CD4-positive, CD25-positive, alpha-beta regulatory T cell (primary cell): ENCODE measurements at places on chromosomes 2 and 18. TPM values are rescaled to one million over a fixed set of nuclear protein-coding genes. Genes with fewer than 3 reads are reported as not detected.

DNA sequence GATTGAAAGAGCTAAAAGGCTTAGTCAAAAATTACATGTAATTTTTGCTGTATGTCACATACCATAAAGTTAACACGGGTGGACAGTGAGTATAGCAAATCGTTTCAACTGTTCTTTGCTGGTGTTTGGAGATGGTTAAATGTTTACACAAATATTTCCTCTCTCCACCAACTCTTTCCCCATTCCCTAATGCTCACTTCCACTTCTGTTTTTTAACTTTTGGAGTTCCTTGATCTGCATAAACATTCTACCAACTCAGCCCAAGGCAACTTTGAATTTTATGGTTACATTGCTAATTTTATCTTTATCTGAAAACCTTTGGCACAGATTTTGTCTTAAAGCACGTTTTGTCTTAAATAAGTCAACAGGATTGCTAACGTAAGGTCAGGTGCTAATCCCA is 1.9 kb upstream of the SPOPL start:
- DNase-seq: no peak
- H3K4me1 ChIP-seq: peaks cover 29% of the 10 kb centered on the region
- H3K27me3 ChIP-seq: no peaks in the 10 kb centered on the region
- no peak overlapping the region for H3K4me3 ChIP-seq
- no peak overlapping the region for H3K27ac ChIP-seq

DNA sequence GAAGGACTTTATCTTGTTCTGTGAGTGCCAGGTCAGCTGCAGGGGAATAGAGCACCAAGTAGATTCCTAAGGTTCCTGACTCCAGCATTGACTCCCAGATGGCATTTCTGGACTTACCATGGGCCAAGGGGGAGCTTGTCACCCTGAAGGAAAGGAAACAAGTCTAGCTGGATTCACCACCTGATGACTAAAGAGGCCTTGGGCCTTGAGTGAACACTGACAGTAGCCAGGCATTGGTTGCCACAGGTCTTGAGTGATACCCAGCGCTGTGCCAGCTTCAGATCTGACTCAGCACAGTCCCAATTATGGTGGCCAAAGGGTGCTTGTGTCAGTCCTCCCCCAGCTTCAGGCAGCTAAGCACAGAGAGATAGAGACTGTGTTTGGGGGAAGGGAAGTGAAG is 40.1 kb upstream of the CAPN13 start:
- H3K27me3 ChIP-seq: peaks cover 6% of the 10 kb centered on the region
- no peak overlapping the region for H3K4me3 ChIP-seq
- no peaks in the 10 kb centered on the region for H3K36me3 ChIP-seq
- DNase-seq: no peak

- no peak for DNase-seq
- H3K36me3 ChIP-seq: no peaks in the 10 kb centered on the region
- no peak overlapping the region for H3K27ac ChIP-seq
- no peaks in the 10 kb centered on the region for H3K27me3 ChIP-seq
- H3K4me1 ChIP-seq: no peaks in the 10 kb centered on the region
Measured at GRCh38 chr18:45562567-45563479, 52.5 kb upstream of the SLC14A2 start.

DNA sequence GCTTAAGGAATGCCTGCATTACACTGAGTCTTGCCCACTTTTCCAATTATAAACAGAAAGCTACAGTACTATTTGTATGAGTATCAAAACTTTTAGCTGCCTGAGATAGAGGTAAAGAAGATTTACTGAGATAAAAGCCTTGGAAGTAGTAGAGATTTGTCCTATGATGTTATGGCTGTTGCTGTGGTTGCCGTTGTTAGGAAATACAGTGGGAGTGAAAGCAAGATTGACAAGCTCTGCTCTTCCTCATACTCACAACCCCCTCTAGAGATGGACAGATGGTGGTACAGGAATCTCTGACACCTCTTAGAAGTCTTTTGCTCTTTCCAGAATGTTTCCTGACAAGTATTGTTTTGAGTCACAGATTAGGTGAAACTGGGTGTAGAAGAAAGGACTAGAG is 242.5 kb downstream of the RPIA start:
- DNase-seq: no peak
- H3K4me1 ChIP-seq: no peaks in the 10 kb centered on the region
- H3K4me3 ChIP-seq: no peak overlapping the region
- H3K36me3 ChIP-seq: no peaks in the 10 kb centered on the region
- H3K27ac ChIP-seq: no peak overlapping the region

DNA sequence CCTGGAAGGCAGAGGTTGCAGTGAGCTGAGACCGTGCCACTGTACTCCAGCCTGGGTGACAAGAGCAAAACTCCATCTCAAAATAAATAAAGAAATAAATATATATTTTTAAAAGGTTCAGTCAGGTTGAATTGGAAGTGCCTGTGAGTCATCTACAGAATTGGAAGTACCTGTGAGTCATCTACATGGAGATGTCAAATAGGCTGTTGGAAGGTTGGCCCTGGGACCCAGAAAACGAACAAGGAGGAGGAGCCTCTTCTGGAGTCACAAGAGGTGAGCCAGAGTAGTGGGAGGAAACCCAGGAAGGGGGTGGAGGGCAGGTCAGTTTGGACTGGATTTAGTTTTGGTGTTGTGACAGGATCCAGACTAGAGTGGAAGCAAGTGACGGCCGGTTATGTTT is 15.2 kb upstream of the SCYGR1 start:
- DNase-seq: no peak
- no peaks in the 10 kb centered on the region for H3K27me3 ChIP-seq
- H3K4me1 ChIP-seq: no peaks in the 10 kb centered on the region
- H3K27ac ChIP-seq: no peak overlapping the region

DNA sequence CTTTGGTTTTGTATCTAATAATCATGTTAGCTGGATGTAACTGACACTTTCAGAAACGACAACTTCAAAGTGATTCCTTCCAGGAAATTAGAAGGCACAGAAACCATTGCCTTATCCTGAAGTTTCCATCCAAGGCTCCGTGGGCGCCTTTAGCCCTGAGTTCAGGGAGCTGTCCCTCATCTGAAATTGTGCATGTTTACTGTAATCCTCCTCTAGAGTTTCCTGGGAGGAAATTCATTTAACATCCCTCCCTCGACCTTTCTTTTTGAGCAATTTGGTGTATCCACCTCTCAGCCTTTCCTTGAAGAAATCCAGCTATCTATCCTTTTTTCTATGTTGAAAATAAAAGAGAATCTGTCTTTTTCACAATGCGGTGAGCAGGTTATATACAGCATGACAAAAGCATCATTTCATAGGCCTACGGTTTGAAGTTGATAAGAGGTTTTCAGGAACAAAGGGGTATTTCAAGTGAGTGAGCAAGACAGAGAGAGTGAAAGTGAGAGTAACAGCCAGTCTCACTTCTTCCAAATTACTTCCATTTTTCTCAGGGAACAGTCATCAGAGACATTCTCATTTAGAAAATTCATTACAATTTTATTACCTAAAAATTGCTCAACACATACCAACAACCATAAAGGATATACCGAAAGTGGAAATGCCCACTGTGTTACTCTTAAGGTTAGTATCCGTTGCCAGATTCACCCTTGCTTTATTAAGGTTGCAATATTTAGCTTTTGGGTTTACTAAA is 167.3 kb downstream of the MREG start:
- H3K4me1 ChIP-seq: no peaks in the 10 kb centered on the region
- no peak overlapping the region for H3K27ac ChIP-seq
- no peak overlapping the region for H3K4me3 ChIP-seq

The ERMN gene
- not detected for polyA plus RNA-seq

The TBR1 gene
- not detected for polyA plus RNA-seq

The ACTG2 gene
- 6.6 TPM for polyA plus RNA-seq

The CD207 gene
- not detected for polyA plus RNA-seq
